ENCODE measurements at places on chromosomes 1 and 21.

DNA sequence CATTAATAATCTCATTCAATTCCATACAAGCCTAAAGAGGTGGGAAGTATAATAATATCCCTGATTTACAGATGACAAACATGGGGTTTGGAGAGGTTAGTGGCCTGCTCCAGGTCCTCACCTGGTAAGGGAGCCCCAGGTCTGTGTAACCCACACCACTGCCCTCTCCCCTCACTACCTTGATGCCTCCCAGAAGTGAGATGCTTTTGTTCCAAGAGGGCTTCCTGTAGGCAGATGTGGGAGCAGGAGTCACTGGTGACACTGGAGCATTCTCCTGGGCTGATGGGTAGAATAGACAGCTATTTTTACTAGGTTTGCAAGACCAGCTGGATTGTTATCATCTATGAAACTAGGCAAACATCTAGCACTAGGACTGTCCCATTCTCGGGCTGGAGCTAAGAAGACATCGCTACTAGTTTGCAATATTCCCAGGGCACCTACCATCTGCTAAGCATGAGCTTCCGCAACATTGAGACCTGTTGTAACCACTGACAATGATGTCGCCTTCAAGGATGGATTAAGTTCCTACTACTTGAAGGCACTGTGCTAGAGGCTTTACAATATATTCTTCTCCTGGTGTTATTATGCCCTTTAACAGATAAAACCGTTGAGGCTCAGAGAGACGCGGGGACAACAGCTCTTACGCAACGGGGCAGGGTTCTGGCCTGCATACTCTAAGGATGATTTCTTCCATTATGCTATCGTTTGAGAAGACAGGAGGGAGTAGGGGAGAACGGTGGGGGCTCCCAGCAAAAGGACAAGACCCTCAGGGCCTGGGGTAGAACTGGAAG lies 35.0 kb downstream of the BATF3 start:
- DNase-seq: no peak

GRCh38 chr1:41773842-41774241 lies 144.9 kb downstream of the HIVEP3 start:
- DNase-seq: no peak

GRCh38 chr1:160070243-160071163 lies 543 bp upstream of the KCNJ10 start:
- peak; percentile 82 for DNase-seq

GRCh38 chr1:206496131-206496793 lies 11.1 kb upstream of the RASSF5 start:
- no peak for DNase-seq

GRCh38 chr1:92442351-92442750 lies 44.4 kb downstream of the GFI1 start:
- DNase-seq: no peak

DNA sequence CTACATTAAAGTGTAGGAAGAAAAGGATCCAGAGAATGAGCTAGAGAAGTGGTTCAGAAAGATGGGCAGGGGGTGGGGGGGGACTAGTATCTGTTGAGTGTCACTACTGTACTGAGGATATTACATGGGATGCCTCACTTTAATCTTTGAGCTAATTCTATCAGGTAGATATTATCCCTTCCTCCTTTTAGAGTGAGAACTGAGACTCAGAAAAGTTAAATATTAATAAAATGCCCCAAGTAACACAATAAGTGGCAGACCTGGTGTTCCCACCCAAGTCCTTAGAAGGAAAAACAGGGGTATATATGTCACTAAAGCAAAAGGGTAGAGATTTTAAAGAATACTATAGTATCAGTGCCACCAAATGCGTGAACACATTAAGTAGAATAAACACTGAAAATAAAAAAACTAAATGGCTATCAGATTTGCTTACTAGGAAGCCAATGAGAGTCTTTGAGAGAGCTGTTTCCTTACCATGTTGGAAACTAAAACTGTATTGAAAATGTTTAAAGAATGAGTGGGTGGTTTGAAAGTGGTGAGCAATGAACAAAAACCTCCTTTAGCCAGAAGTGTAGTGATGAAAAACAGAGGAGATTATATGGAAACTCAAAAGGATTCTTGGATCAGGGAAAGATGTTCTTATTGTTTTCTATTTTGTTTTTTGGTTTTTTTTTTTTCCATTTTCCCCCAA lies 230.8 kb downstream of the BARHL2 start:
- DNase-seq: no peak
